ENCODE measurements at places on chromosomes 2 and 18.

DNA sequence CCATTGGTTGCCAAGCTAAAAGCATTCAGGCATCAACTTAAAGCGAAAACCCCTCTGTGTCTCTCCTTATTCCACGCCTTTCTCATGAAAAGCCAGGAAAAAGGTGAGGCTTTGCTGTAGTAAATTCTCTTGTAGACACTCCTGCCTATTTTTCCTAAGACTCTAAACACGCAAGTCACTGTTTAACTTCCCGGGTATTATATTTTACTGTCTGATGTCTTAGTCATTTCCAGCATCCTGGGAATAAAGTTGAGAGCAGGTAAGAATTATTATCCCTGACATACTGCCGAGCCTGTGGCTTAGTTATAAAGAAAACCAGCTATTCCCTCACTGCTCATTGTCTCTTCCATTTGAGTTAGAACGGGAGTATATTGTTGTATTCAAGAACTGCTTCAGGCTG lies 112.4 kb upstream of the GATA6 start:
- no peak for DNase-seq

DNA sequence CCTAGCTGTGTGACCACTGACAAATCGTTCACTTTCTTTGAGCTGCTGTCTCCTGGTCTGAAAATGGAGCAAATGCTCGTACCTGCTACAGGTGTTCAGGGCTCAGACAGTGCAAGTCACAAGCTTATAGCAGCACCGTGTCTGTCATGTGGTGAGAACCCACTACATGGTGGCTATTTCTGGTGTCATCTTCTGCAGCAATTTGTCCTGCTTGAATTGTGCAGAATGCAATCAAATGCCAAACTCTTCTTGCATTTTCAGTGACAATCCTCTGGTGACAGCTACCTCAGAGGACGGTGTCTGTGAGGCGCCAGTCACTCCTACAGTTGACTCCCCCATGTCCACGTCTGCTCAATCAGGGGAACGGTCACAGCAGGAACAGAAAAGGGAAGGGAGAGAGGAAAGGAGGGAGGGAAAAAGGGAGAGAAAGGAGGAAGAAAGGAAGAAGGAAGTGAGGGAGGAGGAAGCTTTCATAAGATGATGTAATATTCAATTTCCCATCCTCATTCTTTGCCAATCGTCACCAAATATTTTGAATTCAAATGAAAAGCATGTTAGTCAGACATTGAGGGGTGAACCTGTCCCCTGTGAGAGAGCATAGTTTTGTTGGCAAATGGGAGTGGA lies 122.2 kb downstream of the BCL2 start:
- no peak for DNase-seq

GRCh38 chr2:39632876-39633275 lies 32.8 kb upstream of the TMEM178A start:
- DNase-seq, result no peak

- no peak for DNase-seq
Measured at GRCh38 chr2:224545884-224546644, 39.1 kb downstream of the CUL3 start.

DNA sequence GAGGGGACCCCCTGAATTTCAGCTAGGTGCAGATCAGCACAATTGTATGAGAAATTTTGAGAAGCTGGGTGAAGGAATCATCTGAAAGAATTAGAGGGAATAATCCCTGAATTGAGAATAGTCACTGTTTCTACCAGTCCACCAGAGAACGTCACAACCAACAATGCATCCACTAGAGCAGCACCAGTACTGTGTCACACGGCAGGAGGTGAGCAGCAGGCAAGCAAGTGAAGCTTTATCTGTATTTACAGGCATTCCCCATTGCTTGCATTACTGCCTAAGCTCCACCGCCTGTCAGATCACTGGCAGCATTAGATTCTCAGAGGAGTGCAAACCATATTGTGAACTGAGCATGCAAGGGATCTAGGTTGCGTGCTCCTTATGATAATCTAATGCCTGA lies 40.7 kb downstream of the GDF7 start:
- DNase-seq, result no peak

GRCh38 chr2:217075268-217076057 lies 215.6 kb upstream of the TNP1 start:
- no peak for DNase-seq

DNA sequence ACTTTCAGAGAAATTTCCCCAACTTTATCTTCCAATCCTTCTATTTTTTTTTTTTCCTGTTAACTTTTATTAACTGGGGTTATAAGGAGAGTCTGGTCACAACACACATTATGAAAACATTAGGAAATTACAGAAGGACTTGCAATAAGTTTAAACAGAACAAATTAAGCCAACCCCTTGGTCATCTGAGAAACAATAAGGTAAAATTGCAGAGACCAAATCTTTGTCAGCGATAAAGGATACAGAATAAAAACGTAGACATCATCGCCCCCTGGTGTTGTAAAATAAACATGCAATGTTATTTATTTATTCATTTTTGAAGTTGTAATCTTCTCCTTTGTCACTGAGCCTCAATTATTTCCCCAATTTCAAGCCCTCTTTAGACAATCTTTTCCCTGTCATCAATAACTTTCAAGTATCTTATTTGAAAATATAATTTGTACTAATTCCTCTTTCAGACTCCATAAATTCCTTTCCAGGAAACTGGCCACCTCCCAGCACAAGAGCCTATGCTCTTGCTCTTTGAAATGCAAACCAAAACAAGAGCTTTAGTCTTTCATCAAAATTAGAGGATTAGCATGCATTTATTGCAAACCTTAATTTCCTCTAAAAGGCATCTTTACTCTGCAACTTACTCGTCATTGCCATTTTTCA lies 19.5 kb downstream of the G6PC2 start:
- DNase-seq, result peak; percentile 4

GRCh38 chr18:79197531-79197930 lies 128.3 kb downstream of the ATP9B start:
- no peak for DNase-seq

- no peak for DNase-seq
Measured at GRCh38 chr18:74310411-74310810, 5.2 kb upstream of the C18orf63 start.

- no peak for DNase-seq
Measured at GRCh38 chr2:159695795-159696448, 16.4 kb upstream of the MARCHF7 start.

- no peak for DNase-seq
Measured at GRCh38 chr2:46850742-46851141, 64.9 kb downstream of the MCFD2 start.

DNA sequence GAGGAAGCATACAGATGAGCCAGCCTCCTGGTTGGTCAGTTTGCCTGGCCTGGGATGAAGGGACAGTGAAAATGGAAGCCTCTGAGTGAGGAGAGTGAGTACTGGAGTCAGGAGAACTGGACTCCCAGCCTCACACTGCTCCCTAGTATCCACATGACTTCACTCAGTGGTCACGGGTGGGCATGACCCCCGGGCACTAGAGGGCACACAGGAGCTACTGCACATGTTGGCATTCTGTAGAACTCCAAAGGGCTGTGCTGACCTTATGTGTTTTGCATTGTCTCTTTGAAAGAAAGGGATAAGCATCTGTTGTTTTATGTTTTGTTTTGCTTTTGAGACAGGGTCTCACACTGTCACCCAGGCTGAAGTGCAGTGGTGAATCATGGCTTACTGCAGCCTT lies 23.7 kb downstream of the NCAPH start:
- DNase-seq, result no peak

GRCh38 chr18:9961041-9961440 lies 47.2 kb downstream of the VAPA start:
- no peak for DNase-seq

DNA sequence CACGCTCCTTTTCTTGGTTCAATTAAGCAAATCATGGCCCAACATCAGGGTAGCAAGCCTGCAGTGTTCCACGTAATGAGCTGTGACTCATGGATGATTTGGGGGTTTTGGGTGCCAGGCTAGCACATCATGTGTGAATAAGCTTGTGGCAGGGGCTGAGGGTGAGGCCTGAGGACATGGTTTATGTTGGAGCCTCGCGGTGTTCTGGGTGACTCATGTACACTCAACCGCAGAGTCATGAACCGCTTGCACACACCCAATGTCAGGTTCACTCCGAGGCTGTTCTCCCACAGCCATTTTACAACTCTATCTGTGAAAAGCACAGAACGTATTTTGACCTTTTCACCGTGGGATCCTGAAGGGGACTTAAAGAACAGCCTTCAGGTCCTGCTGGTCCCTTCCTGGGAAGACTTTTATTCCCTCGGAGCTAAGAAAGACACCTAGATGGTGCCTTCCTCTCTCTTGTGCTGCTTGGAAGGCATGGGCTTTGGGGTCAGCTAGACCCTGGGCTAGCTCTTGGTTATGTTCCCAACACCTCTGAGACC lies 139.9 kb upstream of the ZEB2 start:
- no peak for DNase-seq

DNA sequence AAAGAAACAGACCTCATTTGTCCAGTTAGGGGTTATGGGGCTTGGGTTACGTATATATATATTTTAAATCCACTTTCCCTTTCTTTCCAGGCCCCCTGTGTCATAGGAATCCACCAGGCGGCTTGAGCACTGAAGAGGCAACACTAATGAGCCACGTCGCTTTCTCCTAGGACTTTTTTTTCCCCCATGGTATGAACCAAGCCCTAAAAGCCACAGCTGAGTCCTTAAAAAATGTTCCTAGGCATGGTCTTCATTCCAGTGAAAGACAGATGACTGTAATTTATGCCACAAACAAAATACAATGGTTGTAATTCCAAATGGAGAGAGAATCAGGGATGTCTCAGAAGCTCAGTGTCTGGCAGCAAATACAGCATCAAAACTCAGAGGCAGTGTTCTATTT lies 146.8 kb downstream of the EPHA4 start:
- DNase-seq, result no peak

DNA sequence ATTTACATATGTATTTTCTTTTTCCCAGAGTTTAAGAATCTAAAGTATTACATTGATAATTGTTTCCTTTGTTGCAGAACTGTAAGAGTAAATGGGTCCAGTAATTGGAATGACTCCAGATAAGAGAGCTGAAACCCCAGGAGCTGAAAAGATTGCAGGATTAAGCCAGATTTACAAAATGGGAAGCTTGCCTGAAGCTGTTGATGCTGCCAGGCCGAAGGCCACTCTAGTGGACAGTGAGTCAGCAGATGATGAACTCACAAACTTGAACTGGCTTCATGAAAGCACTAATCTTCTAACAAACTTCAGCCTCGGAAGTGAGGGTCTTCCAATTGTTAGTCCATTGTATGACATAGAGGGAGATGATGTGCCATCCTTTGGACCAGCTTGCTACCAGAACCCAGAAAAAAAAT lies 183.8 kb upstream of the STON1 start:
- DNase-seq, result no peak

- DNase-seq, result no peak
Measured at GRCh38 chr18:35464831-35465279, 32.9 kb downstream of the INO80C start.

DNA sequence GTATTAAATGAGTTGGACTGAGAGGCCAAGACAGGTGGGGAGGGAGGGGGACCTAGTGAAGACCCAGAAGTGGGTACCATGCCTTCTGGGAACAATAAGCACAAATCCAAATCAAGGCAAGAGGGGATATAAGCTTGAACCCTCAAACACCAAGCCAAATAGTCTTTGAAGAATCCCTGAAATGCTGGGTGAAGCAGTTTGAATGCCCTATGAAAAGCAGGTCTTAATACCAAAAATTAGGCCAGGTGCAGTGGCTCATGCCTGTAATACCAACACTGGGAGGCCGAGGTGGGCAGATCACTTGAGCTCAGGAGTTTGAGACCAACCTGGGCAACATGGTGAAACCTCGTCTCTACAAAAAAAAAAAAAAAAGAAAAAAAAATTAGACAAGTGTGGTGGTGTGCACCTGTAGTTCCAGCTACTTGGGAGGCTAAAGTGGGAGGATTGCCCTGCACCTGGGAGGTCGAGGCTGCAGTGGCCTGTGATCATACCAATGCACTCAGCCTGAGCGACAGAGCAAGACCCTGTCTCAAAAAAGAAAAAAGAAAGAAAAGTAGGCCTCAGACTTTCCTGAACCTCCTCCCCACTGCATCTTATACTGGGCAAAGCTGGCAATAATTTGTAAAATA lies 3.5 kb downstream of the PCBP1 start:
- DNase-seq, result no peak

DNA sequence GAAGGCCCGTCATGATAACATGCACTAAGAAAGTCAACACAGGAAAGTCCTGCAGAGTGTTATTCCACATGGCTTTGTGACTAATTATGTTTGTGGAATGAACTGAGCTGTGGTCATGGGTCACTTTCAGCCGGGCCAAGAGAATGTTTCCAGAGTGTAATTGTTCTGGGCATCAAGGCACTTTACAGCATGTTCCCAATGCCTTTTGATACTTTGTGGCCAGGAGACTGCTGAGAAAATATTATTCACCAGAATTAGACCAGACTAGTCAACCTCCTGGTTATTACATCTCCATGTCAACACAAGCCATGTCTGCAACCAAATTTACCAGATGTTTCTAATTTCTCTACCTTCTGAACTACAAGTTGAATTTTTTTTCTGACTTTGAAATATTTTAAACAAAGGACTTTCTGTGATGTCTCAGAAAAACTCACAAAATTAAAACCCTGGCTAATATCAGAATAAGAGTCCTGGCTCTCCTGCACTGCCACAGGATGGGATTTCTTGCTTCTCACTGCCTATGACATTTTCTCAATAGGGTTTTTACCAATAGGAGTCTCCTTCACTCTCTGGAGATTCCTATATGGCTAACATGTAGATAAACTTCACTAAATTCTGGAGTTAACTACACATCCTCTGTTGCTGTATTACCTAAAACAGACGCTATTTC lies 90.6 kb upstream of the WDR75 start:
- no peak for DNase-seq

GRCh38 chr2:137938204-137938603 lies 26.1 kb upstream of the HNMT start:
- no peak for DNase-seq

DNA sequence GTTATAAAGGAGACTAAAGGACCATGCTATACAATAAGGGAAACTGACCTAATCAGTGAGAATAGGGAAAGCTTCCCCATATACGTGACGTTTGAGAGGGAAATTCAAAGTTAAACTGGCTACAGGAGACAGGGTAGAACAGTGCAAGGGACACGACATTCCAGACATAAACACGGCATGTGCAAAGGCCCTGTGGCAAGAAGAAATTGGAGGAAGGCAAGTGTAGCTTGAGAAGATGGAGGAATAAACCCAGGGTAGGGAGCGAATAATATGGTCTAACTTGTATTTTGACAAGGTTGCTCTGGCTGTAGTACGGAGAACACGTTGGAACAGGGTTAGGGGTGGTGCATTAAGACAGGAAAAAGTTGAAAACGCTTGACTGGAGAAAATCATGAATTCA lies 49.8 kb upstream of the RIOK3 start:
- DNase-seq, result no peak

Measured in GM19239 (cell line).